Astrocyte of the hippocampus (primary cell): ENCODE measurements at places on chromosomes 7 and 10.

GRCh38 chr7:16914771-16915170 is 33.0 kb upstream of the AGR3 start:
- no peak for DNase-seq

GRCh38 chr10:24569828-24570657 is 153.6 kb downstream of the ARHGAP21 start:
- DNase-seq: no peak

DNA sequence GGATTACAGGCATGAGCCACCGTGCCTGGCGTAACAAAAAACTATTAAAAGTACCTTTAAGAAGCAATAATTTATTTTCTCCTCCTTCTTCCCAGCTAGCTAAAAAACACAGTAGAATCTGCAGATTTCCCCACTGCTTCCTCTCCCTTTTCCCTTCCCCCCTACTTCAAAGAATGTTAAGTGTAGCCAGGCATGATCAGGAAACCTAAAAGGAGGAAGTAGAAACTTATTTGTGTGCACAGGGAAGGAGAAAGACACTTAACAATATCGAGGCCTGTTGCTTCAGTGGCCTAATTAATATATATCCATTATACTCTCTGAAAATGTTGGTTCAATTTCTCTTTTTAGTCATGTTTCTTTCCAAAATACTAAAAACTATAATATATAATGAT is 127.7 kb downstream of the NRBF2 start:
- DNase-seq: no peak

- no peak for DNase-seq
Measured at GRCh38 chr7:135886345-135887132, 90.6 kb downstream of the MTPN start.

DNA sequence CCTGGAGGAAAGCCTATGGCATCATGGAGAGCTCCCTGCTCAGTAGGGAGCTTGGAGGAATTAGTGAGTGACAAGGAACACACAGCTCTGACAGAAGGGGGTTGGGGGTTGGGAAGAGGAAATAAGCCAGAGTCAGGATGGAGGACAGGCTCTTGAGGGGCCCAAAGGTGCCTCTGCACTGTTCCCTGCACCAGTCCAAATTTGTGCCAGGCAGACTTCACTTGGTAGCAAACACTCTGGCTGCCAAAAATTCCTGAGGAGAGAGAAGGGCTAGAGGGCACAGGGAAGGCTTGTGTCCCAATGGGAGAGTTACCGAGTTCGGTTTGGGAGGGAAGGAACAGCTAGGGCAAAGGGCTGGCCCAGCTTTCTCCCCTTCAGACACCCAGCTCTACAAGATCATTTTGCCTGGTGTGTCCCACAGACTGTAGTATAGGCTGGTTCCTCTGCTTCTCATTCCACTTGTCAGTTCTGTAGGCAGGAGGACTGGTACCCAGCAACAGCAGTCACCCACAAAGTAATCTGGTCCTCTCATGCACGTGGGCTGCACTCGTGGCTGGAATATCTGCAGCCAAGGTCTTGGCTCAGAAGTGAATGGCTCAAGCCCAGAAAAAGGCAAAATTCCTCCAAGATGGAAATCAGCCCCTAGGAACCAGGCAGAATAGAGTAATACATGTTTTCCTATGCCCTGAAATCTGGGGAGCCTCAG is 8.0 kb upstream of the KCNIP2 start:
- DNase-seq: peak; percentile 58

DNA sequence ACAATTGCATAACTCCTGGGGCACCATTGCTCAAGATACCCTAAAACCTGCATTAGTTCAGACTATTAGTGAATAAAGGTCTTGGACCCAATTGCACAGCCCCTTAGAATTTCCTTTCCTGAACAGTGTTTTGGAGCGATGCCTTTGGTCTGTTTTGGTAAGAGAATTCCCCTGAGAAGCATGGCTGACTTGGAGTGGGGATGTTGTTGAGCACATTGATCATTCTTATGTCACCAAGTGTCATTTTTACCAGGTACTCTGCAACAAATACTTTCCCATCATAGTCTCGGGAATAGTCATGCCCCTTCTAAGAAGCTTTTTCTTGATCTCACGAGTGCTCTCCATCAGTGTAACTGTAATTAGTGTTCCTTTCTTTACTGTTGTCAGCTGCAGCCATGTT is 229.7 kb downstream of the GFRA1 start:
- DNase-seq: no peak

DNA sequence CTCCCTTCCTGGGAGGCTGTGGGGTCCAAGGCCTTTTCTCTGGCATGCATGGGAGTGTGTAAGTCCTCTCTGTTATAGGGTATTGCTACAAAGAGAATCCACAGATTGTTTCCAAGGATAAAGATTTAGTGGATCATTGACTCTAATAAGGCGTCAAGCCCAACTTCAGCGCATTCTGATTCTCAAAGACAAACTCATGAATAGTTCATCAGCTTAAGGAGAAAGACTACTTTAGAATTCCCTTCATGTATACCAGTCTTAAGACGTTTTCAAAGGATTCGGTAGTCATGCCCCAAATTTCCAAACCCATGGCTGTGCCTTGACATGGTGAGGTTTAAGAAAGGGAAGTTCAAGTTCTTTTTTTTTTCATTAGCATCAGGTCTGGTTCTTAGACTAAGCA is 46.6 kb upstream of the ABLIM1 start:
- DNase-seq: no peak

DNA sequence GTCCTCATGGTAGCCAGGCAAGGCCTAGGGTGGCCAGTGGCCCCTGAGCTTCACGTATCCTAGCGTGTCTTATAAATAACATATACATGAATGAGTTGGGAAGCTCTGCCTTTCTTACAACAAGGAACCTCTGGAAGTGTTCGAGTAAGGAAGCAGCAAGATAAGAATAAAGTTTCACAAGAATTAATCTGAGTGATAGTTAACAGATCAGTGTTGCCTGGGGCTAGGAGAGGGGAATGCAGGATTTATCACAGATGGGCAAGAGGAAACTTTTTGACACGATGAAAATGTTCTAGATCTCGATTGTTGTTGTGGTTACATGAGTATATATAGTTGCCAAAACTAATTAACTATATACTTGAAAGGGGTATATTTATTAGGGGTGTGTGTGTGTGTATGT is 74.2 kb downstream of the TSPAN12 start:
- DNase-seq: no peak

- no peak for DNase-seq
Measured at GRCh38 chr10:69752479-69752878, 49.2 kb upstream of the COL13A1 start.

DNA sequence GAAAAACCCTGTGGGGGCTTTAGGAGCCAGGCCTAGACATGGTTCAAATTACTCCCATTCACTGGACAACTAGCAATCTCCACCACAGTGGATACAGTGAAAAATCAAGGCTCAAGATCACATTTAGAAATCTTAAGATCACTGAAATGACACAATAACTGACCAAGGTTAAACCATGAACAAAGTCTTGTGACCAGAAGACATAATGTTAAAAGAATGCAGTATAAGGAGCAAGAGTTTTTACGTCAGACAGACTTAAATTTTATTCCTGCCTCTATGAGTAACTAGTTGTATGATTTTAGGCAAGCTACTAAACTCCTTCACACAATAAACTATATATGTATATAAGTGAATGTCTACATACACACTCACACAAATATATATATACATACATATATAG is 68.5 kb downstream of the MICU1 start:
- peak; percentile 28 for DNase-seq

GRCh38 chr7:69751026-69751425 is 152.8 kb downstream of the AUTS2 start:
- DNase-seq: no peak

GRCh38 chr10:116014326-116014725 is 258.7 kb downstream of the GFRA1 start:
- DNase-seq: peak; percentile 54

- no peak for DNase-seq
Measured at GRCh38 chr10:96311180-96311715, 7.0 kb downstream of the DNTT start.

DNA sequence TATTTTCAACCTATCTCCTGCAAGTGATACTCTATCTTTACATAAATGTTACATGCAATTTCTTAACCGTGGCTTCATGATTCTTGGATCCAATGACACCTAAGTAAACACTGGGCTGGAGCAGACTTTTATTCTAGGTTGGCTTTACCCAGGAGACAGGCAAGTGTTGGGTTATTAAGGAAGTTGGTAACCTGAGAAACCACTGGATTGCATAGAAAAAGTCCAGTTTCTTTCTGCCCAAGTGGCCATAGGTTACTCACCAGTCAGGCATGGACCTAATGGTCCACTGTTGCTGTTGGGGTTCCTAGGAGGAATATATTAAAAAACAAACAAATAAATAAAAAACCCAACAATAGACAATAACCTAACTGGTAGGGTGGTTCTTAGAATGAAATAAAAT is 112.8 kb downstream of the SEMA3D start:
- DNase-seq: no peak

- DNase-seq: no peak
Measured at GRCh38 chr10:31708046-31708445, 220.6 kb downstream of the ARHGAP12 start.

GRCh38 chr7:29278337-29279069 is 83.9 kb downstream of the CHN2 start:
- DNase-seq: no peak

- DNase-seq: no peak
Measured at GRCh38 chr7:17654940-17655339, 285.4 kb downstream of the SNX13 start.

DNA sequence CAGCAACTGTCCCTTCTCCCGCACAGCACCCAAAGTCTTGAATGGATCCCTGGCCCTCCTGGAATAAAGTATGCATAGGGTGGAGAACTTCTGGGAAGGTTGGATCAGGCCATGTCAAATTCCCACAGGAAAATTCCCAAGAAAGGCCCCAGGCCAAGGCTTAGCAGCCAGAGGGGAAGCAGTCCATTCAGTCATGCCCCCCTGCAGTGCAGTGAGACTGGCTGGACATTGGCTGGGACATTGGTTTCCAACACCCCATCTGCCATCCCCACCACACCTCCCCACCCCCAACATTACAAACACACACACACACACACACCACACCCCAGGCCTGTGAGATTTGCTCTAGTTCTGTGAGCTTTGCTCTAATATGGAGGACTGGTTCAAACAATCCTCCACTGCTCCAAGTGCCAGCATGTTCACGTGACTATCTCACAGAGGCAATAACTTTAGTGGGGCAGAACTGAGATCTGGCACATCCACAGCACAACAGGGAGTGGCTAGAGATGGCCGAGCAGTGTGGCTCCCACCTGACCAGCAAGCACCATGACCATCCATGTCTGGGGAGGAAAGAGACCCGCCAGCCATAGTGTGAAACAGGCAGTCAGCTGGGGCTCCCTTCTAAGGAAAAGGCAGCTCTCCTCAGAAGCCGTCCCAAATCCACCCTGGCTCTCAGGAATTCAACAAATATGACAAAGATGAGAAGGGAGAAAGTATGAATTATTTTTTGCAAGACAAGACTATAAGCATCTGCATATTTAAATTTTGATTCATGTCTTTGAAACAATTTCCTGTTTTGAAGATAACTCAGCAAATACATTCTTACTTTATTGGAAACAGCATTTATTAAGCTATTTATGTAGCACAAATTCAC is 6.7 kb upstream of the FAM170B start:
- no peak for DNase-seq

GRCh38 chr7:106022193-106022821 is 59.2 kb downstream of the CDHR3 start:
- DNase-seq: peak; percentile 72

- no peak for DNase-seq
Measured at GRCh38 chr10:15690031-15690430, 29.7 kb downstream of the ITGA8 start.

- DNase-seq: no peak
Measured at GRCh38 chr7:32253299-32253698, 183.1 kb upstream of the PDE1C start.

GRCh38 chr7:23687011-23687410 is 7.0 kb downstream of the FAM221A start:
- DNase-seq: no peak

DNA sequence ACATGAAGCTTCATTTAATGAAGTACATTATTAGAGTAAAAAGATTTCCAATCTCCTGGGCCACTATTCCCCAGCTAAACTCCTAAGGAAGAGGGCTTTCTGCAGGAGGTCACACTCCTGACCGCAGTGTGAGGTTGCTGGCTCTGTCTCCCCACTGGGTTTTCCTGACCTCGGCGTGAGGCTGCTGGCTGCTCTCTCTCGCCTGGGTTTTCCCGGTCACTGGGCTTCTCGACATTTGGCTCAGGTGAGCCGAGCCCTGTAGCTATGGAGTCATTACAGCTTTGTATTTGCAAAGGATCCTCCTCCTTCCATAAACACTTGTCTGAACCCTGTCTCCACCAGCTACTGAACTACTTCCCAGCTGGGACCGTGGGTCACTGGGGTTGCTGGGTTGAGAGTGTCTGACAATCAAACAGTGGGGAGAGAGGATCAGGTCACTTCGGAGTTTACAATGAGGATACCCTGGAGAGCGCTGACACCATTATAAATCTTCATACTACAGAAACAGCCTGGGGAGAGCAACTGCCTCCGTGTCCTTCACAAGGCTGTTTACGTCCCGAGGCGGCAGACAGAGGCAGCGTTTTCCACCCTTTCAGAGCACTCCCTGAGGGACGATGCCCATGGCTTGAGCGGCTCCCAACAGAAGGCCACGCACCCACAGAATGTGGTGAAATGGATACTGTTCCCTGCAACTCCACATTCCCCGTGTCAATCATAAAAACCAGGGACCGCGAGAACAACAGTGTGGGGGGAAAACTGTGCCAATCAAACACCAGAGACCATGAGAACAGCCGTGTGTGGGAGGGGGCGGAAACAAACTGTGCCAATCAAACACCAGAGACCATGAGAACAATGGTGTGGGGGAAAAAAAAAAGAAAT is 226.2 kb downstream of the ZMYND11 start:
- DNase-seq: peak; percentile 60

GRCh38 chr10:79927111-79927828 is 21.6 kb downstream of the SFTPD start:
- DNase-seq: no peak

- DNase-seq: no peak
Measured at GRCh38 chr10:79210672-79211071, 136.6 kb upstream of the PPIF start.

DNA sequence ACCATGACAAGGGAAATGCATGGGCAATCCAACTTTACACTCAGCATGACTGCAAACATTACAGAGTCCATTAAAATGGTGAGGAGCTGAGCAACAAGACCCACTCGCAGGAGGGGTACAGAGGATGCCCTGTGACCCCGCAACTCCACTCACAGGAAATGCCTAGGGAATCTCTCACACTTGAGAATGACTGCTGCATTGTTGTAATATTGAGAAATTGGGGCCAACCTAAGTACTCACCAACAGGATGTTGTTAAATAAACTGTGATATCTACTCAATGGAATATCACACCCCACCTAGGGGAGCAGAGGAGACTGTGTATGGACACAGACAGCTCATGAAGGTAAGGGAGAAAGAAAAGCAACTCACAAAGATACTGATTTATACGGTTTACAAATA is 53.4 kb upstream of the CAMK2B start:
- DNase-seq: peak; percentile 28
